Stimulated activated CD8-positive, alpha-beta memory T cell treated with anti-CD3 and anti-CD28 coated beads, Interleukin-7, amount 100 ng/mL, for 1 hour (primary cell): ENCODE measurements at places on chromosomes 5 and 9.

- no peak for DNase-seq
Measured at GRCh38 chr5:76861612-76862011, 11.8 kb downstream of the S100Z start.

GRCh38 chr9:94813379-94813778, 86.9 kb downstream of the AOPEP start:
- no peak for DNase-seq

- no peak for DNase-seq
Measured at GRCh38 chr5:3024976-3025375, 273.5 kb upstream of the IRX2 start.

- DNase-seq, result no peak
Measured at GRCh38 chr5:112245656-112246055, 173.4 kb downstream of the EPB41L4A start.

DNA sequence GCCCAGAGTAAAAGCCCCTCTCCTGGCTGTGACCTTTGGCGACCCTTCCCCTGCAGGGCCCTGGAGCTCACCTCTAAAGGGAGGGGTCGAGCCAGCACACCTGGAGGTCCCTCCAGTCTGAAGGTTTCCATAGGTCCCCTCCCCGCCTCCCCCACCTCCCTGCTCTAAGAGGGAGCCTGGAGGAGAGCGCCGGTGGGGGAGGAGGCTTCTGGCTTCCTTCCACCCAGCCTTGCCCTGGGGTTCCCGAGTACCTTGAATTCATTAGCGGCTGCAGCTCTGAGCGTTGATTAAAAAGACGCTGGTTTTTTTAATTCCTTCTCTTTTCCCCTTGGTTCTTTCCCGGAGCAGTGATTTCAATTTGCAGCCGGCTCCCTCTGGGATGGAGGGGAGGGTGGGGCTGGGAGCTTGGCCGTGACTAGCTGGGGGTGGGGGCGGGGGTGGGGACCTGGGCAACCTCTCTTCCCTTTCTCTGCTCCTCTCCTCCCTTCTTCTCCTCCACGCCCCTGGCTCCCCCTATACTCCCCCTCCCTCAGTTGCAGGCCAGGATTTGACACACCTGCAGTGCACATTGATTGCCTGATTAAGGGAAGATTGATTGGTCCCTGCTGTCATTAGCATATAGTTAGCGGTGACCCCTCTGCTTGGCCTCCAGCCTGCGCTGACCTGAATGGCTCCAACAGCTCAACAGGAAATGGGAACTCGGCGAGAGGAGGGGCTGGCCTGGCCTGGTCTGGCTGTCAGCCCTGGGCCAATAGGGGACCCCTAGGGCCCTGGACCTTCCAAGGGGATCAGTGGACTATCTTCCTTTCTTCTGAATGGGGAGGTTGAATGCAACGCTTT, 67.5 kb upstream of the RAPGEF1 start:
- no peak for DNase-seq

- no peak for DNase-seq
Measured at GRCh38 chr5:32805971-32806638, 95.0 kb downstream of the NPR3 start.

DNA sequence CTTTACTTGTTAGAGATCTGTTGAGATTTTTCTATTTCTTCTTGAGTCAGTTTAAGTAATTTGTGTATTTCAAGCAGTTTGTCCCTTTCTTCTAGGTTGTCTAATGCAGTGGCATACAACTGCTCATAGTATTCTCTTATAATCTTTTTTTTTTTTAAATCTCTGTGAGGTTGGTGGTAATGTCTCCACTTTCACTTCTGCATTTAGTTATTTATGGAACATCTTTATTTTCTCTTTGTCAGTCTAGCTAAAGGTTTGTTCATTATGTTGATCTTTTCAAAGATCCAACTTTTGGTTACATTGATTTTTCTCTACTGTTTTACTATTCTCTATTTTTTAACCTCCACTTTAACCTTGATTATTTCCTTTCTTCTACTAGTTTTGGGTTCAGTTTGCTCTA, 13.8 kb downstream of the FOXE1 start:
- no peak for DNase-seq

GRCh38 chr9:860706-861105, 19.2 kb downstream of the DMRT1 start:
- no peak for DNase-seq

- DNase-seq, result no peak
Measured at GRCh38 chr5:3701694-3702093, 106.1 kb downstream of the IRX1 start.

DNA sequence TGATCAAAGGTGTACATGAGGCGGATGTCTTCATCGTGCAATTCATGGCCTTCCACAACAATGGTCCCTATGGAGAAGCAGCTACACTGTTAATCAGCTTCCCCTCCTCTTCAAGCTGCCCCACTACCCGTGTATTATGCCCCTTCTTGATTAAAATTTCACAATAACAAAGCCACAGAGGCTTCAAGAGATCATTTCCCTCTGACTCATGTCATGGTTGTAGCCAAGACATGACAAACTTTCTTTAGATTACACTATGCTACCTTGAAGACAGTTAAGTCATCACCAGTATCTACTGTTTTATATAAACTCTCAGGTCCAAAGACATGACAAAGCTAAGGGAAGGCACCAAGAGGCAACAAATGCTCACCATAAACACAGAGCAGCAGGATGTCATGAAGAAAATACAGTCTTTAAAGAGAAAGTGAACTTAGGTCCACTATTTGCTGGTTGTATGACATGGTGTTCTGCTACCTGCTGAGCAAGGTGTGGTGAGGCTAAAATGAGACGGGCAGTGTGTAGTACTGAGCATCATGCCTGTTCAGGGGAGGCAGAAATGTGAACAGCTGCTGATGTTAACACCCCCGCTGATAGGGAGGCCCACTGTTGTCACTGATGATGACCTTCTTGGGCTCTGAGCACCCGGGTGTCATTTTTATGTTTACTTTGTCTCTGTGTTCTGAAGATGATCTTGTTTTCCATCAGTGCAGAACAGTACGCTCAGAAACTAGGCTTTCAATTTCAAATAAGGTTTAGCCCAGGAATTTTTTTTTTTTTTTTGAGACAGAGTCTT, 48.3 kb downstream of the IARS1 start:
- DNase-seq, result no peak

DNA sequence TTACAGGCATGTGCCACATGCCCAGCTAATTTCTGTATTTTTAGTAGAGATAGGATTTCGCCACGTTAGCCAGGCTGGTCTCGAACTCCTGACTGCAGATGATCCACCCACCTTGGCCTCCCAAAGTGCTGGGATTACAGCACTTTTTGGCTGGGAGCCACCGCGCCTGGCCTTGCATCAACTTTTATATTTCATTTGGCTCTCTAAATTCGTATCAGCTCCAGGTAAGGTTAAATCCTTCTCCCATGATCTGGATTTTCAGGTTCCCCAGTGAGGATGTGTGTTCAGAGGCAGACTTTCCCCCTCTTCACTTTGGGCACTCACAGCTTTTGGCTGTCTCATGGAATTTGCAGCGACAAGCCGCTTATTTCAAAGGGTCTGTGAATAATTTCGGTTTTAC, 16.8 kb upstream of the RNF38 start:
- no peak for DNase-seq
